ENCODE measurements at places on chromosomes 3 and 15. TPM values are rescaled to one million over a fixed set of nuclear protein-coding genes. Genes with fewer than 3 reads are reported as not detected.

The RPL14 gene
- total RNA-seq, result 1,147 TPM

The XCR1 gene
- not detected for total RNA-seq

The GPR27 gene
- total RNA-seq, result 1.0 TPM

The RTP3 gene
- total RNA-seq, result not detected

The SNURF gene
- total RNA-seq, result not detected

The SNTN gene
- total RNA-seq, result 0.29 TPM

The GOLGA8S gene
- total RNA-seq, result 0.09 TPM

The BNC1 gene
- total RNA-seq, result not detected

The NDUFB5 gene
- total RNA-seq, result 135 TPM

The LRTM1 gene
- not detected for total RNA-seq

The TNFSF10 gene
- total RNA-seq, result 41.4 TPM

The ARIH2 gene
- total RNA-seq, result 109 TPM

The IGSF10 gene
- 0.24 TPM for total RNA-seq

The KLF15 gene
- total RNA-seq, result 8.2 TPM

The PRSS50 gene
- total RNA-seq, result not detected

The ITIH1 gene
- 0.47 TPM for total RNA-seq

The FBXW12 gene
- total RNA-seq, result not detected

The EFCC1 gene
- not detected for total RNA-seq

The ITGA11 gene
- total RNA-seq, result not detected

The MEGF11 gene
- total RNA-seq, result 0.09 TPM

The RTP2 gene
- not detected for total RNA-seq

The GRAMD1C gene
- total RNA-seq, result 6.3 TPM

The DNASE1L3 gene
- total RNA-seq, result not detected

The RLBP1 gene
- total RNA-seq, result not detected

The TMEM207 gene
- 1.4 TPM for total RNA-seq

The SLC2A2 gene
- total RNA-seq, result 0.95 TPM

The CRABP1 gene
- total RNA-seq, result 0.51 TPM

The ANKRD34C gene
- not detected for total RNA-seq

The OXNAD1 gene
- total RNA-seq, result 16.8 TPM

The GREM1 gene
- not detected for total RNA-seq

The HCN4 gene
- total RNA-seq, result 0.07 TPM

All from Calu3 (cell line).